RWPE1 (cell line): ENCODE measurements at places on chromosomes 5 and 9.

DNA sequence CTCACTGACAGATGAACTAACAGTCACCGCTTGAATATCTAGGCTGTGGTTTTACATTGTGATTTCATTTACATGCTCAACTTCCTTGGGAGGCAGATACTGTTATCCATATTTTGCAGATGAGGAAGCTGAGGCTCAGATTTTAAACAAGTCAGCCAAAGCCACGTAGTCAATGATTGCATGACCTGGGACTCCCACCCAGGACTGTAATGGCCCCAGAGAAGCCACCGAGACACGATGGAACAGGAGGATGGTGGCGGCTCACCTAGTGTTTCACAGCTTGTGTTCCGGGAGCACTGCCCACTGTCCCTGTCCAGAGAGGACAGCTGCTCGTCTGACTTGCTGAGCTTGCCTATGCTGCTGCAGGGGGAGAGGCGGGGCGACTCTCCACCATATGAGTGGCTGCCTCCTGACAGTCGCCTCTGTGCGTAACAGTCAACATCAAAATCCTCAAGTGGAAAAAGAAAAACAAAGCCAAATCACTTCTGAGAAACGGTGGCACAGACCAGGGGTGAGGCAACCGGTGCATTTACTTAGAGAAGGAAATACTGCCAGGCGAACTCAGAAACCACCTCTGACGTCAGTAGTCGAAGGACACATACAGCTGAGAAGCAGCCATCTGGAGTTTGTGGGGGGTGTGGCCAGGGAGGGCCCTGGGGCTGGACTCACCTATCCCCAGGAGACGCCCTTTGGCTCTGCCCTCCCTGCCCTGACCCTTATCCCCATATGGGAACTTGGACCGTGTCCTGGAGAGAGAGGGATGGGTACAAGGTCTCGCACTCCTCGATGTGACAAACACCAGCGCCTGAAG lies 82.5 kb downstream of the PRRT1B start:
- no peak for DNase-seq

DNA sequence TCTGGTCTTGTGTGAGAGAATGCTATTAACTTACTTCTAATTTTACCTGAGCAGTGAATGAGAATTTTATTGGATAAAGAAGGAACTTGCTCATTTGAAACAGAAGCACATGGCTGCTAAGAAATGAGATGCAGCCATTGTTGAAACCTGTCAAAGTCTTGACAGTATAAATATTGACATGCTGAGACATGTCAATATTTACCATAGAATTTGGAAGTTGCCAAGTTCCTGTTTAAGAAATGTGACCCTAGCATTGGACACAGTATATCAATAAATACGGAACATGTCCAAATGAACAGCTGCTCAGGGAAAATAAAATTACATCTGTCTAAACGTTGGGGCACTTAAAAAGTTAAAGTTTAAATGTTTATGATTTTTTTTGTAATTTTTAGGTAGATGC lies 7.8 kb downstream of the XRCC4 start:
- DNase-seq, result no peak

DNA sequence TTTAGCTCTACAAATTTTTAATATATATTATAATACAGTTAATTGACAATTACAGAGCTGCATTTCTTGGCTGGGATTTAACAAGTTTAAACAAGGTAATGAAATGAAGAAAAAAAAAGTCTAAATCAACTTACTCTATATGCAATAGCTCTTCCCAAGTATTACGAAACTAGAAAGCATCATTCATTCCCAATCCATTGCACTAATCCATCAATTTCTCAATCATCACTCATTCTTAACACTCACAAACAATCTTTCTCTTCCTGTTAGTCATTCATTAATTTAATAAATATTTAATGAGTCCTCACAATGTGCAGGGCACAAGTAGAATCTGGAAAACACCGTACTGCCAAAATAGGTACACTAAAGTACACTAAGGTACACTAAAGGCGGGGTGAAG lies 42.9 kb upstream of the APBA1 start:
- DNase-seq, result no peak

- DNase-seq, result no peak
Observed at GRCh38 chr9:7287986-7288385, 511.6 kb downstream of the DMAC1 start.

GRCh38 chr9:107260437-107261081 lies 22.5 kb upstream of the RAD23B start:
- DNase-seq, result no peak

- DNase-seq, result no peak
Observed at GRCh38 chr5:115571441-115571878, 26.9 kb upstream of the FEM1C start.

DNA sequence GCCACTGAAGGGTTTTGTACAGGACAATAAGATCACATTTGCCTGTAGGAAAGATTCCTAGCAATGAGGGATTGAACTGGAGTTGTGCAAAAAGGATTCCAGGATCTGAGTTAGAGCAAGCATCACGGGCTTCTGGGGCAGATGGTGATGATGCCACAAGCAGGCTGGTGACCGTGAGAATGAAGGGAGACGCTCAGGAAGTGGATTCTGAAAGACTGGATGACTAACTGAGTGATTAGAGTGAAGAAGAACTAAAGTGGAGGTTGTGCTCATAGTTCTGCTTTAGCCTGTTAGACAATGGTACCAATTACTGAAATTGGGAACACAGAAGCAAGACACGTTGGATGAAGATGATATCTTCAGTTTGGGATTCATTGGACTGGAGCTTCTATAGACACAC lies 168.2 kb downstream of the CD180 start:
- no peak for DNase-seq

DNA sequence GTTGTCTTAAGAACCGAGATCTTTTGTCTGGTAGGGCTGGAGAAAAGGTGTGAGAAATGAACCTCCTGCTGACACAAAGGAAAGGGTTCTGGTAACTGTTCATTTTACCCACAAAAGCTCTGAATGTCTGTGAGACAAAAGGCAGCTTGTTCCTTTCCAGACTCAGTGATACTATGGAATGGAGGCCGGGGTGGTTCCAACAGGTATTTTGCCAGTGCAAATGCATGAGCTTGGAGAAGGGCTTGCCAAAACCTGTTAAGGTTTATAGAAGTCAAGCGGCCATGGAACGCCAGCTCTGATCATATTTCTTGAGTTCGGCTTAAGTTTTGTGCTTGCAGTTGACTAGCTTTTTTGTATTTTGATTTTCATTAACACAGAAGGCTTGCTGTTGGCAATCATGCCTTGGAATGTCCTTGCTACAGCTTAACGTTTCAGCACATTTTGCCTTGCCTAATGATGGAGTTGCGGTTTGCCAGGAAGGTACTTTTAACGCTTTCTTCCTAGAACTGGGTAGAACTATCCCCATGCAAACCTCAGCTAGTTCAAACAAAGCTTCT lies 328.6 kb downstream of the PIK3R1 start:
- no peak for DNase-seq

- no peak for DNase-seq
Observed at GRCh38 chr9:107644733-107645463, 155.3 kb upstream of the KLF4 start.

- DNase-seq, result no peak
Observed at GRCh38 chr9:113876993-113877368, 872 bp downstream of the ZNF618 start.

DNA sequence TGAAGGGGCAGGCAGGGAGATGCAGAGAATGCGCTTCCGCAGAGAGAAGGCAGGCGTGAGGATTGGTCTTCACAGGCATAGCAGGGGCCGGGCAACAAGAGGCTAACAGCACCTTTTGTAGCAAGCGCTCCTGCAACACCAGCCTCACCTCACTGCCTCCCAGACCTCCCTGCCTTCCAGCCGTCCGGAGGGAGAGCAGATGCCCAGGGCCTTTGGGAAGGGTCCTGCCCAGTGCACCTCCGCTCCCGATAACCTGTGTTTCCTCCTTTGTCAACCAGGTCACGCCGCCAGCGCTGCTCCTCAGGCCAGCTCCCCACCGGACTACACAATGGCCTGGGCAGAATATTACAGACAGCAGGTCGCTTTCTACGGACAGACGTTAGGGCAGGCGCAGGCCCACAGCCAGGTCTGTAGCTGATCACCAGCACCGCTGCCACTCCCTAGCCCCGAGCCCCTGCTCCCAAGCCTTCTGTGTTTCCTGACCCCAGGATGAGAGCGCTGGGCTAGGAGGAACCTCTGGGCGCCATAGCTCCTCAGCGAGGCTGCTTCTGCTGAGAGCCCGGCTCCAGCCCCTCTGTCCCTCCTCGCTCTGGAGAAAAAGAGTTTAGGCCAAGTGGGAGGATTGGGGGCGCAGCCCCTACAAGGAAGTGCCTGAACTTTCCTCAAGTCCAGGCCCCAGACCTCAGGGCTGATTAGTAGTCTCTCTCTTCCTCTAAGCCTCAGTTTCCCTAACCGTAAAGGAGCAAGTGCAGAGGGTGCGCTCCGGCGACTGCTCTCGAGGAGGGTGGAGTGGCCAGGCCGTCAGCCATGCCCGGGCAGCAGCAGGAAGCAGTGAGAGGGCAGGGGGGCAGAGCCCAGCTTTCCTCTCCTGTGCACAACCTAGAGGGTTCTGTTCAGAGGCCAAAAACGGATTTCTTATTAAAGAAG lies 28.4 kb upstream of the PRDM12 start:
- DNase-seq, result no peak

DNA sequence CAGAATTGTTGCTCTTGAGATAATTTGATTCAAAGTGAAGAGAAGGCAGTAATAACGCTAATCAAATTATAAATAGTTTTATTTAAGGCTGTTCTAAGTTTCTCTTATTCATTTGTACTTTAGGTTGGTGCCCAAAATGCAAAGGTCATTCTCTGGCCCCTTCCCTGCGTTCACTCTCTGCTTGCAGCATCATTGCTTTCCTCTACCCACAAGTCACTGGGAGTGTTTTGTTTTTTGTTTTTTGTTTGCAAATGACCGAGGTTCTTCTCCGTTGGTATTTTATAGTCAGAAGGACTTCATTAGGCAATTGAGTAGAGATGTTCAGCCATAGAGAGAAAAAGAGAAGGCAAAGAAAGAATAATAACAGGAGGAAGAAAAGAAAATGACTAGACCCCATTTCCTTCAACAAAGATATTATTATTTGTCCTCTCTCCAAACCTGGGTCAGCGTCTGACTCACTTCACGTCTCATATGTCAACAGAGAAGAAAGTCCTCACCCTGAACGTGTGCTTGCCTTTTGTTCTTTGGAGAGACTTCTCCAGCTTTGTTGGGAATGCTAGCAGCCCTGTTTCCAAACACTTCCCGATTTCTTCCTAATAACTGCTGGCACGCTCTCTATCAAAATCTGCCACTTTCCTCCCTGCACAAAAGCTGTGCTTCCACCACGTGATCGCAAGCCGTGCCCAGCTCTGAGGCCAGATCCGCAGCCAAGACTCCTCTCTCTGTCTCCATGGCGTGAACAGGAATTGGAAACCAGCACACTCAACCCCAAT lies 119.8 kb downstream of the EBF1 start:
- peak; percentile 35 for DNase-seq

DNA sequence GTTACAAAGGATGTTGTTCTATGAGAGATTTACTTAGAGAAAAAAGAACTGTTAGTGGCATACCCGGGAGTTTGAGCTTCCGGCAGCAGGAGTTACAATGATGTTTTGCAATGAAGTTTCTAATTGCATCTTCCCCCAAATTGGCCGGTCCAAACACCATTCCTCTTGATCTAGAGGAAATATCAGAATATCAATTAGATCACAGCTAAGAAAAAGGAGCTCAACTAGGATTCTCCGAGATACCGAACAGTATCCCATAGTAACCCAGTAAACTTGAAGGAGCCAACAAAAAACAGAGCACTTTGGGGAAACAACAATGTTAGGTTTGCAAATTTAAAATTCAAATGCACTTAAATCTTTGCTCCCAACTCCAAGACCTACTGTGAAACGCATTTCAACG lies 159.5 kb downstream of the TRPM6 start:
- DNase-seq, result no peak

GRCh38 chr5:107011605-107012004 lies 659.1 kb downstream of the EFNA5 start:
- no peak for DNase-seq

DNA sequence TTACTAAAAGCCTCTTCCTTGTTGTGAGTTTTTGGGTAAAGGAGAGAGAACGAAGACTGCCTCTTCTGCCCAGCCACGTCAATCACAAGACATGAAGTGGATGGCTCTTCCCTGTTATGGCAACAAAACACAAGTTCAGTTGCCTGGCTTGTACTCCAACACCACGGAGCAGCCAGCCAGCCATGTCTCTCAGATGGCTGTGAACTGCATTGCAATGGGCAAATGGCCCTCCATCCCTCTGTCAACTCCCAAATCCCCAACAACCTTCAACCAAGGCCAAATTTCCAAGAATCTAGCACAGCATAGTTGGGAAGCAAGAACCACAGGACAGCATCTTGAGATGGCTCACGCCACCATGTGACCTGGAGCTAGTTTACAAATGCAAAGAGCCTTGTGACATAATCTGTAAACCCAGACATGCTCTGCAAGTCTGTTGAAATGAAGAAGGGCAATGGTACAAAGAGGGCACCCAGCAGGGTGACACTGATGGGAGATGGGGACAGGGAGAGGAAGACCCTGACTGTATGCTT lies 53.9 kb downstream of the ZNF366 start:
- no peak for DNase-seq

GRCh38 chr5:161686149-161686548 lies 628 bp downstream of the GABRA6 start:
- DNase-seq, result no peak

DNA sequence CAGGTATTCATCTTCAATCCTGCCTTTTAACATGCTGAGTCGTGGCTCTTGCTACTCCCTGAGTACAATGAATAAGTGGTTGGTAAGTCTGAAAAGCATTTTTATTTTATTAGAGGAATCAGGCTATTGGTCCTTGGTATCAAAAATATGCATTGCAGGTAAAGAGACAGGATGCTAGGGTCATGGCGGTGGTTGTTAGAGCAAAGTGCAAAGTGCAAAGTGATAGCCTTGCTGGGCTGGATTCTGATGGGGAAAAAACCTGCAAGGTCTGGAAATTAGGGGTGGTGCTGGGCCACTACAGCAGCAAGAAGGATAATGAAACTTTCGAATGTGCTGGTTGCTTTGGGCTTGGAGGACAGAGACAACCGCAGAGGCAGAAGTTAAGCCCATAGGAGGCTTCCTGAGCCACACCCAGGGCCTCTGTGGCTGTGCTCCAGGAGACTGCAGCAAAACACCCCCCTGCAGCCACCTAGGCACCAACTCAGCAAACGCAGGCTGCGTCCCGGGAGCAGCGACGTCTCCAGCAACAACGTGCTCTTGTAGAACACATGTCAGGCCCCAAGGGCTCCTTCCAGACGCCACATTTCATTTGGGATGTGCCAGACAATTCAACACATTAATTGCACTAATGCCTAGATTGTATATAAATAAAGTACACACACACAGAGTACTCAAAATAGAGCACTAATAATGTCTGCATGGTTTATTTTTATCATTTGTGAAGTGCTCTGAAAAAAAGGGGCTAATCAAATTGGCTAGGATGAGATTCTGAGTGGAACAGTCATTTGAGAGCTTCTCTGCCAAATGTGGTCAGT lies 149.8 kb upstream of the RAPGEF1 start:
- no peak for DNase-seq

DNA sequence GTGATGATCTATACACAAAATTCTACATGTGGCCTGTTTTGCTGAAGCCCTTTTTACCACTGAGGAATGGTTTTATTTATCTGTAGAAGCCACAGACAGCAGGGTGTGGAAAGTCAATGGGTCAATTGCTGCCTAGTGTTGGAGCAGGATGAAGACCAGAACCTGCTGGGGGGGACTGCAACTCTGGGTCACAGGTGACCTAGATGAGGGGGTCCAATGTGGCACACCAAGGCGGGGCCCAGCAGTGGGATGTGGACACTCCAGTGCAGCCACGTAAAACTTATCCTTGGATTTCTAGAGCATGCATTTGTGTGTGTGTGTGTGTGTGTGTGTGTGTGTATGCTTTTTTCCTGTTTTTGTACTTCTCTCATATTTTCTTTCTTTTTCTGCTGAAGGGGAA lies 147.5 kb upstream of the PHYKPL start:
- no peak for DNase-seq
